Activated B cell treated with CpG ODN at 0.5 μM for 24 hours (primary cell): ENCODE measurements at places on chromosomes 3 and 15. TPM values are rescaled to one million over a fixed set of nuclear protein-coding genes. Genes with fewer than 3 reads are reported as not detected.

SLC2A2 gene
- total RNA-seq = not detected in 2 replicates

CATSPER2 gene
- total RNA-seq = 12.9 and 13.8 TPM in 2 replicates

SV2B gene
- total RNA-seq = not detected in 2 replicates

SNTN gene
- not detected in 2 replicates for total RNA-seq

P2RY12 gene
- 0.58 and 0.64 TPM in 2 replicates for total RNA-seq

DOCK3 gene
- total RNA-seq = 0.04 and 0.07 TPM in 2 replicates

DUT gene
- 75.7 and 81.6 TPM in 2 replicates for total RNA-seq

SCAANT1 gene
- total RNA-seq = not detected in 2 replicates

CTXN2 gene
- not detected in 2 replicates for total RNA-seq

CCDC9B gene
- 0.91 and 2.1 TPM in 2 replicates for total RNA-seq

GUCA1C gene
- total RNA-seq = not detected in 2 replicates

ARNT2 gene
- not detected in 2 replicates for total RNA-seq
